ENCODE measurements at places on chromosomes 5 and 9.
A peak's percentile ranks its signal among the peaks of the same experiment; 100 is the strongest.

GRCh38 chr5:149651686-149652085, 70.4 kb downstream of the ARHGEF37 start:
- no peak for DNase-seq

DNA sequence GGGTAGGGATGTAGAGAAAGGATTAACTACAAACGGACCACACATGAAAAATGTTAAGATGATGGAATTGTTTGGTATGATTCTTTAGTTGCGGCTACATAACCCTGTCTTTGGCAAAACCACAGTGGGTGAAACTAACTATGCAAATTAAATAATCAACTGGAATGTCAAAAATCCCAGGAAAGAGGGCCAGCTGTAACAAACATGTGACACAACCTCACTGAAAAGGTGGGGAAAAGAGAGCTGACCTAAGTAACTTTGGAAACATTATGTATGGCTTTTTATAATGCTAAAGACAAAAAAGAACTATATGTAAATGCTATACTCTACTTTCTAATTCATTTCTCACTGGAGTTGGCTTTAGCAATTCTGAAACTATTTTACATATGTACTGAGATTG, 252.0 kb downstream of the MRPS30 start:
- DNase-seq = no peak

DNA sequence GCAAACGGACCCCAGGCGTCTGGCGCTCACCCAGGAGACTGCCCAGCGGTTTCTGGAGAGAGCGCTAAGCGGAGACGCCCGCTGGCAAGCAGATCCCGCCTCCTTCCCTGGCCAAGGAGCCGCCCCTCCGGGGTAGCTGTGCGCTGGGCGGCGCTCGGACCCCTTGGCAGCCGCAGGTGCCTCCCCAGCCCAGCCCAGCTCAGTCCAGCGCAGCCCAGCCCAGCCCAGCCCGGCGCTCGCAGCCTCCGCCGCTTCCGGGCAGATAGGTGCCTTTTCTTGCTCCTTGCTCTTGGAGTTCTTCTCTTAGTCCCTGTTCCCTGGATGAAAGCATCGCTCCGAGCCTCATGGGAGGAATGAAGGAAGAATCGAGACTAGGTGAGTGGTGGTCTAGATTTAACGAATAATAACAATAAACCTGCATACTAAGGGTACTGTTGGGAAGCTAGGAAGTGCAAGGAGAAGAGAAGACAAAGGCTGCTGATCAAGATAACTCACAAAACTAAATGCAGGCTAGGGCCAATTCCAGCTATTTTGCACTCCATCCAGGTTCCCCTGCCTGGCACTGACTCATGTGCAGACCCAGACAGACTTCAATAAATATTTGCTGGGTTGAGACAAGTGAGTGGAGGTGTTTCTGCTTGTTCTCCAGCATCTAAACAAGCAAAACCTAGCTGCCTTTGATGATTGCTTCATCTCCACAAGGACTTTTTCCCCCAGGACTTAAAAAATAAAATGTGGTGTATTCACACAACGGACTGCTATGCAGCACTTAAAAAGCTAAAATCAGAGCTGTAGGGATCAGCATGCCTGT, at the start of gene STK32A:
Gene STK32A, plus strand, starts transcription at position 202 of the 811 bp plus-strand sequence. CDS start 4,609 bp downstream, outside the sequence.
- peak; percentile 79 for DNase-seq

DNA sequence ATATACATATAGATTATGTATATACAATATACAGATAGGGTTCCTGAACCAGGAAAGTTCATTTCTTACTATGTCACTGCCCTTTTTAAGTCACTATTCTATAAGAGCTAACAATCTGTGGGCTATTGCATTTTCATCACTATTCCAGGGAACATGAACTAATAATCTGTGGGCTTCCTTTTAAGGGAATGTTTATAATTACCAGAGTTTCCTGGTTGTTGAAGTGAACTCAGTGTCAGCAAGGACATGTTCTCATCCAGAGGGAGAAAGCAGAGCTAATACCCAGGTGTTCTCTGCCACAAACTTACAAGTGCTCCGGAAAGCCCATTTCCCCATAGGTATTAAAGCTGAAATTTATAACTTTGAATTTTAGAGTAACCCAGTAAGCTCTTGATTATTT, 69.6 kb downstream of the CWC27 start:
- DNase-seq = no peak

DNA sequence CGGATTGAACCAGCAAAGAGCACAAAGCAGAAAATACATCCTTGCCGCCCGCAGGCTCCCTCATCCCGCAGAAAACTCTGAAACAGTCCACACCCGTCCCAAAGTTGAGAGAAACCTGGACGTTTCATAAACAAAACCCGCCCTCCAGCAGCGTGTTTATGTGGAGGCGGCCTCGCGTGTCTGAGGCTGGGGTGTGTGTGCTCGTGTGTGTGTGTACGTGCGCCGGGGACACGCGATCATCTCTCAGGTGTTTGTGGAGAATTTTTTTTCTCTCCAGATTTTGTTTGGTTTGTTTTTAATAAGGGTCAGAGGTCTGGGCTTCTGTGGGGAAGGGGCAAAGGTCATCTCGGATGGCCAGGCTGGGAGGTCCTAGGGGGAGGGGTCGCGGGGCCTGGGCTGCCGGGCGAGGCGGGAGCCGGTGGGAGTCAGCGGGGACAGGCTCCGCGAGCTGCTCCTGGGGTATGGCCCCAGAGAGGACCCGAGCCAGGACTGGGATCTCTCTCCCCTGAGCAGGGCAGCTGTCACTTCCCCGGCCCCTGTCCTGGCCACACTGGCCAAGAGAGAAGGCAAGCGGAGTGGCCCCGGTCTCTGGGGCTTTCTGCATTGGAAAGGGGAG, 206.4 kb downstream of the C9orf50 start:
- DNase-seq = no peak

- DNase-seq = no peak
Observed at GRCh38 chr9:136104488-136104800, 9.4 kb upstream of the NACC2 start.

DNA sequence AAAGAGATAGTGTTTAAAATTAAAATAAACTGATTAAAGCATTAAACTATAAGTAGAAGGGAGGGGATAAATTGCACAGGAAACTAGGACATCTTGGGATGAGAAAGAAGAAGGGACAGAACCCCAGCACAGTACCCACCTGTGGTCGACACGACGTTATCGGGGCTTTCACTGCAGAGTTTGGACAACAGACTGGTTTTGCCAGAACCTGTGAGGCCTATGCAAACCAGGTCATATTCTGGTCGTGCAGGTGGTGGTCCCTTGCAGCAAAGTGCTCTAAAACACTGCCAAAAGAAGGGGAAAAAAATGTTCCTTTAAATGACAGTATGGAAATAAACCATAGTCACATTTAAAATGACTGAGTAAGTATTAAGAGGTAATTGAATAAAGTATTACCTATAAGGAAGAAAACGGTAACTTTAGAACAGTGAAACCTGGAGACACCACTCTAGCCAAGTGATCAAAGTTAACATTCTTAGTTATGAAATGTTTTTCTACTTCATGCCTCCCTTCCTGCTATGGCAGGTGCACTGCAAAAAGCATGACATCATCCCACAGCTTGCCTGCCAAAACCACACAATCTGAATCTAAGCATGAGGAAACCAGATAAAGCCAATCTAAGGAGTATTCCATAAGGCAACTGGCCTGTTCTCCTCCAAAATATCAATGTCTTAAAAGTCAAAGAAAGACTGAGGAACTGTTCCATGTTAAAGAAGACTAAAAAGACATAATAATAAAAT, 138.6 kb downstream of the ARL15 start:
- peak; percentile 45 for DNase-seq

- DNase-seq = no peak
Observed at GRCh38 chr5:165370794-165371193, 1865.4 kb downstream of the MAT2B start.

DNA sequence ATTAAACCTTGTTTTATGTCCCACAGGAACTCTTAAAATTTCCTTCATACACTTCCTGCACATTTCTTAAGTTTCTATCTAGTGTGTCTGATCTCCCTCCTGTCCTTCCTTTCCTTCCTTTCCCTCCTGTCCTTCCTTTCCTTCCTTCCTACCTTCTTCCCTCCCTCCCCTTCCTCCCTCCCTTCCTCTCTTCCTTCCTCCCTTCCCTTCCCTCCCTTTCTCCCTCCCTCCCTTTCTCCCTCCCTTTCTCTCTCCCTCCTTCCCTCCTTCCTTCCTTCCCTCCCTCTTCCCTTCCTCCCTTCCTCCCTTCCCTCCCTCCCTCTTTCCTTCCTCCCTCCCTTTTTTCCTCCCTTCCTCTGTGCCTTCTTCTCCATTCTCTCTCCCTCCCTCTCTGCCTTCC, 414.9 kb downstream of the ENC1 start:
- DNase-seq = no peak

DNA sequence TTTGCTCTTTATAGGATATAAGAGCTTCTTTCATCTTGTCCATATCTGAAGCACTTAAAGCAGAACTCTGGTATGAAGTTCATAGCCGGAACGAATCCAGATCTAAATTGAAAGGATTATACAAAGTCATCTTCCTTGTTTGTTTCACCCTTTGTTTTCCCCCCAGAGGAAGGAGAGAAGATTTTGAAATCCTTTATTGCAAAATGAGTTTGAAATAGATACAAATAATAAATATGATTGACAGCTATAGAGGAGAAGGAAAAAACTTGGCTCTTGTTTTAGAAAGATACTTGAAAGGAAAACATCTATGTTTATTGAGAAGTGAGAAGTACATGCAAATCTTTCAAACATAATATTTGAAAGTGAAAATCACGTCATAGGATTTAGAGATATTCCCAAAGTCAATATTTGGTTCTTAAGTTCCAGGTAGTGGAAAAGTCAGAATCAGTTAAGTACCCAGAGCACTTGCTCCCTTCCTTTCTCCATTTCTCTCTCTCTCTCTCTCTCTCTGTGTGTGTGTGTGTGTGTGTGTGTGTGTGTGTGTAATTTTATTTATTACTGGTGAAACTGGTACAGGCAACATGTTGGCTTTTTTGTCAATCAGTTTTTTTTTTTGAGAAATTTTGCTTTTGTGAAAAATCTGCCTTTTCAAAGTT, 27.2 kb downstream of the PAM start:
- no peak for DNase-seq

DNA sequence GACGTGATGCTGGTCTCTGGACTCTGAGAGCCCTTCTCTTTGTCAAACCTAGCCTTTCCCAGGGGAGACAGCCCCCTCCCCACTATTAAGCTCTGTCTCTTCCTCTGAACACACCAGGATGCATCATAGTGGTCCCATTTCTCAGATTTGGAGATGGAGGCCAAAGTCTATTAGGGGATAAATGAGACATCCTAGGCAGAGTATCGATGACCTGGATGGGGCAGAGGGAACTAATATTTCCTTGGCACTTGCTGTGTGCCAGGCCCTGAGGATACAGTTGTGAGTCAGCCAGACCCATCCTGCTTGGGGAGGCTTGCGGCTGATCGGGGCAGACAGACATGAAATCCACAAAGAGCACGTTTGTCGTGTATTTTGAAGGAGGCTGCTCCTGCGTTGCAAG, 5.2 kb downstream of the DNM1 start:
- DNase-seq = no peak

GRCh38 chr5:10310066-10310779, 2.5 kb upstream of the CMBL start:
- DNase-seq = no peak

- DNase-seq = peak; percentile 95
Observed at GRCh38 chr5:180071531-180072255, at the start of gene RNF130. TSS of gene RNF130 (minus strand) at chr5:180071759. CDS start at chr5:180071702, 57 bp downstream.

GRCh38 chr5:40401284-40402006, 278.3 kb upstream of the PTGER4 start:
- DNase-seq = no peak

GRCh38 chr9:76912636-76913275, 6.8 kb upstream of the PRUNE2 start:
- DNase-seq = no peak

DNA sequence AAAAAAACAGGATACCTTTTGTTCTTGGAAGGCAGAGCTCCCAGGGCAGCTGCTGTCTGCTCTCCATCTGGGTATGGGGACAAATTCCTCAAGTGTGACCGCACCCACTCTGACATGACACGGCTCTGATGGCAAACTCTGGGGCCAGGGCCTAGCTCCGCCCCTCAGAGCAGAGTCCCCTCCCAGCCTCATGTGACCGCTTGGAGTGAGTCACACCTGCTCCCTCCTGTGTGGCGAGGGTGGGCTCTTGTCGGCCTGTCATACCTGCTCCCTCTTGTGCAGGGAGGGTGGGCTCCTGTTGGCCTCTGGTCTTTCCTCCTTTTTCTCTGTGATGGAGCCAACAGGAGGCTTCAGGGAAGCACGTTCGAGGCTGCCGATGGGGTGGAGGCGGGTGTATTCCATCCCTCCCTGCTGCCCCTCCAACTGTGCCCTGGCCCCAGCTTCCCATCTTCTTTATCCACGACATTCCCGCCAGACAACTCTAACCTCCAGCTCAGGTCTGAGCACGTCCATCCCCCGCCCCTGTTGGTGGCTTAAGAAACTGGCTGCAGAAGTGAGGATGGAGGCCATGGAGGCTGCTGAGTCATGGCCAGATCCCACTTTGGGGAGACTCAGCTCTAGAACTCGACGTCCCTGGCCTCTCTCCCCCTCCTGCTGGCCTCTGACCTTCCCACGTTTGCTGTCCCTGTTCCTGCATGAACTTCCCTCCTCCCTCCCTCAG, 65.3 kb downstream of the OLFM1 start:
- DNase-seq = no peak

DNA sequence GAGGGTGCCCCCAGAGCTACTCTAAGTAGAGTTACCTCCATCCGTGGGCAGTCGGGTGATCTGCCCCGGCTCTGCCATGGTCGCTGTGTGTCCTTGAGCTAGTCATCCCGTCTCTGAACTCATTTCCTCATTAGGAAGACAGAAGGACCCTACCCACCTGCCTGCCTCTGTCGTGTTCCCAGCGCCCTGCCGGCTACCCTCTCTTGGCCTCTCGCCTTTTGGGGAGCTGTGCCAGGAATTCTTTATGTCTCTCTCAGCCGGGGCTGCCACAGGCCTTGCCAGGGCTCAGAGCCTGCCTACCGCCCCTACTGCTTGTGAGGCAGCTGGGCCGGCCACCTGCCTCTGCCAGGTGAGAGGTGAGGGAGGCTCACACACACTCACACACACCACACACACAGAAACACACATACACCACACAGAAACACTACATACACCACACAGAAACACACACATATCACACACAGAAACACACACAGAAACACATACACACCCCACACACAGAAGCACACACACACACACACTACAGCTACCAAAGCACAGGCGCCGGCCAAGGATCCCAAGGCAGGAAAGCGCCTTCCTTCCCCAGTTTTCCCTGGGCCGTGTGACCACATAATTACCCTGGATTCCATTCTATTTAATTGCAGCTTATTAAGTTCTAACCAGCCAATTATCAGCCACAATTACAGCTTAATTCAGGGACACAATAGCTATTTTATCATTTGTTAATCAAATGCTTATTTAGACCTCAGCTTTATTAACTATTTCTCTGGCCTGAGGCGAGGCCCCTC, 41.7 kb downstream of the UNC5A start:
- DNase-seq = peak; percentile 58

GRCh38 chr5:139900546-139901250, 105.1 kb downstream of the PSD2 start:
- no peak for DNase-seq

GRCh38 chr5:140035881-140036280, 7.2 kb downstream of the NRG2 start:
- DNase-seq = no peak

DNA sequence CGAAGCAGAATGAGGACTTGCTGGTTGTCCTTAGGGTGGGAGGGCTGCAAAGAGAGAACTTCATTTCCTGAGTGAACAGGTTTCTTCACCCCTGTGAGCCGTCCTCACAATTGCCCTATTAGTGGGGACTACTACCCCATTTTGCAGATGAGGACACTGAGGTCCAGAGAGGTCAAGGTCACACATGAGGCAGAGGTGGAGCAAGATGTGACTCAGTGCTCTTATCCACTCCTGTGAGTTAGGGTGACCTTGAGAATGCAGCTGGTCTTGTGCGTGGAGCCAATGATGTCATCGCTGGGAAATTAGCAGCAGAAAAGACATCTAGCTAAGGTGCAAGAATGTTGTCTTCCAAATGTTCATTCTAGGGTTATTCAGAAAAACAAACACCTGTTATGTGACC, 26.9 kb downstream of the GPRIN1 start:
- no peak for DNase-seq
